ENCODE measurements at places on chromosomes 1 and 21.

DNA sequence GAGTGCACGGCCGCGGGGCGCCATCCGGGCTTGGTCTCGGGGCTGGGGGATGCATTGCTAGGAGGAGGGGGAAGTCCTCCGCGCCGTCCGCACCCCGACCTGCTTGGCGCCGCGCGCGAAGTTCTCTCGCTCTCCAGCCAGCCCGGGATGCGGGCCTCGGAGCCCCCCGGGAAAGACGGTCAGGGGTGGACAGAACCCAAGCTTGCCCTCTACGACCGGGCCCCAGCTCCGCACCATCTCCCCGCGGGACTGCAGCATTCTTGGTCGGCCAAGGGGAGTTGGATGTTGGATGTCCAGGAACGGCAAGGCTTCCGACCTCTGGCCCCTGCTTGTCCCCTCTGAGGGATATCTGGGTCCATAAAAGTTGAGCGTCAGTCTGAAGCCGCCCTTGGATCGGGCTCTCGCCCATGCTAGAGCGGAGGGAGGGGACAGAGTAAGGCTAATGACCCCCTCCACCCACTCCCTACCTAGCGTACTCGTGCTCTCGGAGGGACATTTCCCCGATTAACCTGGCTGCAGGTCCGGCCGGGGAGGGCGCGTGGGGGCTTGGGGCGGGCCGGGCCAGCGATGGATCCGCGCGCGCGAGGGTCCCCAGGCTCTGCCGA, 522 bp downstream of the DISP3 start:
- no peak for DNase-seq

- no peak for DNase-seq
Observed at GRCh38 chr1:27301052-27301422, 20.9 kb upstream of the TMEM222 start.

- no peak for DNase-seq
Observed at GRCh38 chr1:36080236-36080635, 3.7 kb upstream of the TEKT2 start.

- DNase-seq: no peak
Observed at GRCh38 chr1:61222240-61222639, 139.9 kb downstream of the NFIA start.

DNA sequence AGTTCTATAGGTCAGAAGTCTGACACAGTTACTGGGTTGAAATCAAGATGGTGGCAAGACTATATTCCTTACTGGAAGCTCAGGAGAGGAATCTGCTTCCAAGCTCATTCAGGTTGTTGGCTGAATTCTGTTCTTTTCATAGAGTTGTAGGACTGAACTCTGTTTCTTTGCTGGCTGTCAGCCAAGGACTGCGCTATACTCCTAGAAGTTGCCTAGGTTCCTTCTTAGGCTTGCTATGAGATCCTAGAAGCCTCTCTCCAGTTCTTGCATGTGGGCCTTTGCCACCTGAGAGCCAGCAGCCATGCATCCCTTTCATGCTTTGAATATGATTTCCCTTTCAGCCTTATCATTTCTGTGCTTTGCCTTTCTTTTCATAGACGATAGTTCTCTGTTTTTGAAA, 176.4 kb downstream of the RPS6KC1 start:
- no peak for DNase-seq

DNA sequence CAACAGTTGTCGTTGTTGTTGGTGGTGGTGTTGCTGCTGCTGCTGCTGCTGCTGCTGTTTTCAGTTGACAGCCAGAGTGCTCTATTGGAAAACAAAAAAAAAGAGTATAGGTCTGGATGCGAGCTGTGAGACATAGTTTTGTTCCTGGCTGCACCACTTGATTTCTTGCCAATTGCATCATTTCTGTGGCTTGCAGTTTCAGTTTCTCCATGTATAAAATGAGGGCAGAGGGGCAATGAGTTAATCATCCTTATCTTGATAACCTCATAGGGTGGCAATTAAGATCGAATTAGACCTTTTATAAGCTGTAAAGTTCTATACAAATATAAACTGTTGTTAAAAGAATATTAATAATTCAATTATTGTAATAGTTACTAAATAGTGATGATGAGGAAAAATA, 156.7 kb downstream of the DMRTA2 start:
- DNase-seq: no peak

GRCh38 chr1:21034725-21035628, 141.7 kb downstream of the EIF4G3 start:
- no peak for DNase-seq

- no peak for DNase-seq
Observed at GRCh38 chr1:44208226-44208625, 5.0 kb upstream of the DMAP1 start.

- DNase-seq: no peak
Observed at GRCh38 chr1:231311720-231312431, 25.8 kb downstream of the EXOC8 start.

DNA sequence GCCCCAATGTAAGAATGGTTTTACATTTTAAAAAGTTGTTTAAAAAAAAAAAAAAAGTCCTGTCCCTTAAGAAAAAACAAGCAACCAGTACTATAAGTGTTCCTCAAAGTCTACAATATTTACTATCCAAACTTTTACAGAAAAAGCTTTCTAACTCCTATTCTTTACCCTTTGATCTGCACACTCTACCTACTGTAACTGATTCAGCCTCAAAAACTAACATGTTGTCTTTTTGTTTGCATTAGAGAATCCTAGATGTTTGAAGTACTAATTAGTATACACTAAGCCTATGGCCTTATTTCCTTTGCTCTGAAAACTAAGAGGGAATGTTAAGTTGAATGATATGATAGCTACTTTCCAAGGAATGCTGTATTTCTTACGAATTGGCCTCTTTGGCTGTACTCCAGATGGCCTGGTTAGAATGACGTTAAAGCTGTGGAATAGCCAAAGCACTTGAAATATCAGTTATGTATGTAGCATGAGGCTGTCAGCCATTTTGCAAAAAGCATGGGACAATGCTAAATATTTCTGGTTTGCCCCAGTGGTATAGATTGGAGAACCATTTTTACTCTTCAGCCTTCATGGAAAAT, 234.8 kb downstream of the GPR52 start:
- DNase-seq: no peak

DNA sequence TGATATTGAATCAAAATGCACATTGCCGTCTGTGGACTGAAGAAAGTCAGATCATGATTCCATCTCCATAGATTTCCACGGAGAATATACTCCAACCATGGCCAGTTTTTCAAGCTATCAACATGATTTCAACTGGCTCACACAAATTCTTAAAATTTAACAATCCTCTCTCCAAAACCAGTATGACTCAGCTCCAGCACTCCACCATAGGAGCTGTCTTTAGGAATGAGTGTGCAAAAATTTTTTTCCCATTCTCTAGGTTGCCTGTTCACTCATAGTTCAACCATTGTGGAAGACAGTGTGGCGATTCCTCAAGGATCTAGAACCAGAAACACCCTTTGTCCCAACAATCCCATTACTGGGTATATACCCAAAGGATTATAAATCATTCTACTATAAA, 40.8 kb downstream of the RGL1 start:
- DNase-seq: no peak

DNA sequence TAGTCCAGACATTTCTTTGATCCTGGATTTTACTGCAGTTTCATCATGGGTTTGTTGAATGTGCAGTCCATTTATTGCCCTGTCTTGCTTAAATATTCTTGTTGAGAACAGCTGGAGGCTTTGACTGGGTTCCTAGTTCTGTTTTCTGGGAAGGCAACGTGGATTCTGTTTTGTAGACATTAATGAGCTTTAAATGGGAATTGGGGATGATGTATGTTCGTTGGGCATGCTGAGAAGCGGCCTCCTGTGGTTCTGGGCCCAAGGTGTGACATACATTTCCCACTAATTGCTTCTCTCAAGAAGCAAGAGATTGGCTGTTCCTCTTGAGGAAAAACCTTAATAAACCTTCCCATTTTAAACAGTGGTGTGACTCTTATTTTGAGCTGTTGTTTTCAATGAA, 22.9 kb downstream of the INKA2 start:
- DNase-seq: no peak

DNA sequence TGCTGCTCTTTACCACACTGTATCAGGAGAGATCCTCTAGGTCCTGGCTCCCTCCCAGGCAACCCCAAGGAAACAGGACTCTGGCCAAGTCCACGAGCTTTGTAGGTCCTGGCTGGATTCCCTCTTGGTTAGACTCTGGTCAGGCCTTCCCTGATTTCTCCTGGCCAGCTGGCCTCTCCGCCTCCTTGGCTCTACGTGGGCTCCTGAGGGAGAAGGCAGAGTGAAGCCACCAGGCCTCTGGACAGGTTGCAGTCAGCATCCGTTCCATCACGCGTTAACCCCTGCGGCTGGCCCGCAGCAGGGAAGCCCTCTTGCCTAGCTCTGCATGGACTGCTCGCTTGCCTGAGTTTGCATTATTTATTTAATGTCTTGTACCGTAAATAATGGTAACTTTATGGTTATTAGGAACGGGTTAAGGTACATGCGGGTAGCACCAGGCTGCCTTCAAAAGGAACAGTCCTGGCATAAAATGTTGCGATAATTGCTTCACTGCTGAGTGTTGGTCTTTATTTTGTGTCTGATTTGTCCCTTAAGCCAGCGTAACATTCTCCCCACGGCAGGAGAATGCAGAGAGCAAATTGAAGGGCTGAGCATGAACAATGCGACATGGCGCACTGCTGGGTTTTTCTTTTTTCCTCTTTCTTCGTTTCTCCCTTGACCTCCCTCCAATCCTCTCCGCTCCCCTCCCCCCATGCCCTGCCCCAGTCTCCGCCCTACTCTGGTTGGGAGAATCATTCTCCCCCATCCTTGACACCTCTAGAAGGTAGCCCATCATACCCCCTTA, 100.3 kb downstream of the RNF220 start:
- DNase-seq: no peak

- DNase-seq: no peak
Observed at GRCh38 chr1:225258811-225259210, 169.0 kb downstream of the LBR start.

GRCh38 chr21:28229814-28230213, 762.9 kb downstream of the LTN1 start:
- no peak for DNase-seq

GRCh38 chr1:248793592-248793991, 32.1 kb downstream of the SH3BP5L start:
- no peak for DNase-seq

GRCh38 chr1:46801323-46802055, 2.6 kb downstream of the CYP4B1 start:
- no peak for DNase-seq

GRCh38 chr1:222240536-222241181, 307.2 kb downstream of the HHIPL2 start:
- no peak for DNase-seq

GRCh38 chr1:43276673-43277072, 6.9 kb downstream of the TMEM125 start:
- no peak for DNase-seq

- DNase-seq: no peak
Observed at GRCh38 chr1:212207118-212207517, 78.1 kb upstream of the PPP2R5A start.

- DNase-seq: no peak
Observed at GRCh38 chr1:81305997-81306452, 494.7 kb upstream of the ADGRL2 start.

- DNase-seq: no peak
Observed at GRCh38 chr21:37077403-37077802, 4.3 kb downstream of the TTC3 start.

DNA sequence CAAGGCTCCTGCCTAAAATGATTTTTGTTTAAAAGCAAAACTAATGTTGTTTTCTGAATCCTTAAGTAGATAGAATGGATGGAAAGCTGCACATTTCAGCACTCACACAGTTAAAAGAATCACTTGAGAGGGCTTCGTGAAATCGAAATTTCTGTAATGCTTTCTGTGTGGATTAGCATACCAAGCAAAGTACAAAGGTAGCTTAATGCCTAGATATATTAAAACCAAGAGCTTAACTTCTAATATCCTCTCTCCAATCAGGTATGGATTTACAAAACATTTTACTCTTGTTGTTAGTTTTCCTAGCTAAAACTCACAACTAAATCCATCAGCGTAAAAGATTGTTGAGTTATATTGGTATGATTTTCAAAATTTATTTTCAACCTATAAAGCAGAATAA, 378.8 kb upstream of the PRMT6 start:
- no peak for DNase-seq

DNA sequence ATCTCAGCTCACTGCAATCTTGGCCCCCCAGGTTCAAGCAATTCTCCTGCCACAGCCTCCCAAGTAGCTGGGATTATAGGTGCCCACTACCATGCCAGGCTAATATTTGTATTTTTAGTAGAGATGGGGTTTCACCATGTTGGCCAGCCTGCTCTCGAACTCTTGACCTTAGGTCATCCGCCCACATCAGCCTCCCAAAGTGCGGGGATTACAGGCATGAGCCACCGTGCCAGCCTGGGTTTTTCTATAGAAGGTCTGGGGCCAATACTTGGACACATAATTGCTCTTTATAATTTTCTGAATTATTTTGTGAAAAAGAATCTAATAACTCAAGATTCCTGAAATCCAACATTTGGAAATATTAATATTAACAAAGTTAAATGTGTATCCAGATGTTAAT, 1267.7 kb upstream of the ADGRL4 start:
- DNase-seq: no peak

GRCh38 chr1:67682659-67683197, 2.3 kb upstream of the GADD45A start:
- no peak for DNase-seq

DNA sequence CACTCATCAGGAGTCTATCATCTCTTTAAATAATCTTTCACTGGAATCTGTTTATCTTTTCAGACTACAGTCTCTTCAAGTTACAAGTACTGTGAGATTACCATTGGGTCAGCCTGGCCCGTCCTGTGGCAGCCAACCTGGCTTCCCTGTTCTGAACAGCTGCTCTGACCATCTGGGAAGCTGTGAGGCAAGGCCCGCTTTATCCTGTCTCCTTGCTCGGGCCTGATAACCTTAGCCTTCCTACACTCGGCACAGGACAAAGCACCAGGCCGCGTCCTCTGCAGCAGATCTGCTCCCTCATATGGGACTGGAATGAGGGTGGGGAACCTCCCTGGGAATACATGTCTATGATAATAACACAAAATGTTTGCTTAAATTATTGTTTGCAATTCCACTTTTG, 113.3 kb downstream of the PTPN14 start:
- DNase-seq: no peak

- DNase-seq: no peak
Observed at GRCh38 chr1:39268112-39268581, 63.7 kb downstream of the MACF1 start.

GRCh38 chr1:22258698-22259097, 115.8 kb upstream of the WNT4 start:
- DNase-seq: no peak

GRCh38 chr1:11311816-11312755, 39.1 kb downstream of the UBIAD1 start:
- no peak for DNase-seq

GRCh38 chr1:75130865-75131564, 3.2 kb upstream of the LHX8 start:
- no peak for DNase-seq
